8988T (cell line): ENCODE measurements at places on chromosomes 12 and 14.

- peak; percentile 75 for DNase-seq
Observed at GRCh38 chr14:102594514-102595175, 2.2 kb downstream of the RCOR1 start.

DNA sequence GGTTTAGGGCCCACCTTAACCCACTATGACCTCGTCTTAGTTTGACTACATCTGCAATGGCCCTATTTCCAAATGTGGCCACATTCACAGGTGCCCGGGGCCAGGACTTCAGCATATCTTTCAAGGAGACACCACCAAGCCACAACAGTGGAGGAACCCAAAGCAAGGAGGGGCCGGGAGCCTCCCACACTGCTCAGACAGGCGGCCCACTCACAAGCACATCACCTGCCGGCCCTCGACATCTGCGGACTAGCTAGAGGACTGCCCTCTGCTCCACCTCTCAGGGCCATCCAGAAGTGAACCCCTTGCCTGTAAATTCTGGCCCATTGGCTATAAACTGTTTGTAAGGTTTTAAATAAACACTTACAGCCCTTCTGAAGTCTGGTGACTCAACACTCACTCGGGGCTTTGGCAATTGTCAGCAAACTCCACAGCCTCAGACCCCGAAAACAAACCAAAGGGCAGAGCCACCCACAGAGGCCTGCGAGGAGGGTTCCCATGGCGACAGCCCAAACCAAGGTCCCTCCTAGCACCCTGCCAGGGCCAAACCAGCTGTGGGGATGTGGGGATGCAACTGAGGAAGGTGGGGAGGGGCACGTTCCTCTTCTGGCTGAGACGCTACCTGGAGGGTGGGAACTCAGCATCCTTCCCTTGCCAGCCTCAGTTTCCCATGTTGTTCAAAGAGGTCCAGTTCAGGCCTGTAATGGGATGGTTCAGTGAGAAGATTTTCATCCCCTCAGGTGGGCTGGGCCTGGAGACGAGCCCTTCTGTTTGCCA is 95.8 kb downstream of the DICER1 start:
- no peak for DNase-seq

GRCh38 chr14:90175631-90176030 is 80.7 kb upstream of the PSMC1 start:
- no peak for DNase-seq

DNA sequence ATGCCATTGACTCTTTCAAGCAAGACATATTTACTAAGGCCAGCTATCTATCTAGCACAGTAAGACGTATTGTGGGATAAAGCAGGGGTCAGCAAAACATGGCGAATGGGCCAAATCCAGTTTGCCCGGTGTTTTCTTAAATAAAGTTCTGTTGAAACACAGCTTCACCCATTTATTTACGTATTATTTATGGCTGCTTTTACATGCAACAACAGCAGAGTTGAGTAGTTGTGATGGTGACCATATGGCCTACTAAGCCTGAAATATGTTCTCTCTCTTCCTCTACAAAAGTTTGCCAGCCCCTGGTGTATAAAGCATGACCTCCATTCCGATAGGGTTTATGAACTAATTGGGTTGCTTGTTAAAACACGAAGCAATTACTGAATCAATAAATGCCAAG is 322.1 kb downstream of the CCDC91 start:
- no peak for DNase-seq

GRCh38 chr12:62732861-62733427 is 202.0 kb downstream of the PPM1H start:
- DNase-seq, result no peak

DNA sequence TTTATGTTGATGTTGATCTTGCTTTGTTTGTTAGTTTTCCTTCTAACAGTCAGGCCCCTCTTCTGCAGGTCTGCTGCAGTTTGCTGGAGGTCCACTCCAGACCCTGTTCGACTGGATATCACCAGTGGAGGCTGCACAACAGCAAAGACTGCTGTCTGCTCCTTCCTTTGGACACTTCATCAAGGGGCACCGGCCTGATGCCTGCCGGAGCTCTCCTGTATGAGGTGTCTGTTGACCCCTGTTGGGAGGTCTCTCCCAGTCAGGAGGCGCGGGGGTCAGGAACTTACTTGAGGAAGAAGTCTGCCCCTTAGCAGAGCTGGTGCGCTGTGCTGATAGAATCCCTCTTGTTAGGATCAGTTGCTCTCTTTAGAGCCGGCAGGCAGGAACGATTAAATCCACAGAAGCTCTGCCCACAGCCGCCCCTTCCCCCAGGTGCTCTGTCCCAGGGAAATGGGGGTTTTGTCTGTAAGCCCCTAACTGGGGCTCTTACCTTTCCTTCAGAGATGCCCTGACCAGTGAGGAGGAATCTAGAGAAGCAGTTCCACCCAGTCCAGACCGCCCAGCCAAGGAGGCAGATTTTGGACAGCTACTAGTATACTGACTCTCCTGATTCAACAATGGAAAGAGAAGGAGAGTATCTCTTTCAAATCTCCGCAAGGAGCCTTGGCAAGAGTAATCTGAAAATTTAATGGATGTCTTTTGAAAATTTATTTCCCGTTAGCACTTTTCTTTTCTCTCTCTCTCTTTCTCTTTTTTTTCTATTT is 25.2 kb downstream of the MIA2 start:
- DNase-seq, result no peak

GRCh38 chr12:11477110-11477509 is 81.7 kb upstream of the PRB2 start:
- DNase-seq, result no peak

GRCh38 chr12:107778383-107779025 is 4.0 kb downstream of the ASCL4 start:
- no peak for DNase-seq

DNA sequence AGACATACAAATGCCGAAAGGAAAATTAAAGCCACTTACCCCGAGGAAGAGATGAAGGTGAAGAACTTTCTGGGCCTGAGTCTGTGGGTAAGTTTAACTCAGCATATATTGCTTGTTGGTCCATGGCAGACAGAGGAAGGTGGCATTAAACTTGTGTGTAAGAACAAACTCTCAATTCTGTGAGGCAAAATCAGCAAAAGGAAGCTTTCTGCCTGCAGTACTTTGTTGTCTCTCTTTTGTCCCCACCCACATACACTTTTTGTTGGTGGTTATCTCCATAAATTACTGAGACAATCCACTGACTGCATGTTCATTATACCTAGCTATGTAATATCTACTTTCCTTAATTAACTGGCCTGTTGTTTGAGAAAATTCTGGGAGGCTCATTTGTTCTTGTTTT is at the start of gene KLRB1:
Gene KLRB1 (minus strand): TSS at position 201 of the 400 bp plus-strand sequence. CDS start 77 bp downstream, at position 124.
- no peak for DNase-seq

- no peak for DNase-seq
Observed at GRCh38 chr14:102225936-102226335, 79.0 kb downstream of the MOK start.

DNA sequence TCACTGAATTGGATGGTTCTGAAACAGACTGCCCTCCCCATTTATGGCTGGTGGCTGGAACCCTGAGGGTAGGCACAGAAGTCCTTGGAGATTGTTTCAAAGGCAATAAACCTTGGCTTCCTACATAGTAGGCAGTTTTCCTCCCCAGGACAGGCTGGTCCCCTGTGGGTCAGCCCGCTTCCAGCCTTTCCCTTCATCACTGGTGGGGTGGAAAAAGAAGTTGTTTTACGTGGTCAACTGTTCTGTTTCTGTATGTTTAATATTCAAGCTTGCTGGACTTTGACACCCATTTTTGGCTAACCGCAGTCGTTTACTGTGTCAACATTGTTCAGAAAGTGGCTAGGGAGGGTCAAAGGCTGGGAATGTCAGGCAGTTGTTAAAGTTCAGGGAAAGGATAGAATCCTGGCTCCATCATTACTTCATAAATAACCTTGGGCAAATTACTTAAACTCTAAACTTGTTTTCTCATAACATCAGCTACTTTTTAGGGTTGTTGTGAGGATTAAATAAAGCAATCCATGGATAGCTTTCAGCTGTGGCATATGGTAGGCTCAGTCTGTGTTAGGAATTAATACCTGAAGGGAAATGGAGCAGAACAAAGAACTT is 2.4 kb downstream of the KLHDC2 start:
- no peak for DNase-seq

DNA sequence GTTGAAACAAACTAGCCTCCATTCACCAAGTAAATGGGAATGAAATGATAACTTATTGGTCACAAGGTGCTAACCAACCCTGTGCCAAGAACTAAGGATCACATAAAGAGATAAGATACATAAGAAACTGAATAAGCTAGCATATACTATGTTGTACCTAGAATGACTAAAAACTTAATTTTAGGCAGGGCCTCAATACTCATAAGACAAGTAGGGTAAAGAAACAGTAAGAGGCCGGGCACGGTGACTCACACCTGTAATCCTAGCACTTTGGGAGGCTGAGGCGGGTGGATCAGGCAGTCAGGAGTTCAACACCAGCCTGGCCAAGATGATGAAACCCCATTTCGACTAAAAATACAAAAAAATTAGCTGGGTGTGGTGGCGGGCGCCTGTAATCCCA is 17.7 kb downstream of the GDF11 start:
- DNase-seq, result no peak

- DNase-seq, result no peak
Observed at GRCh38 chr12:64455506-64455905, 3.6 kb downstream of the TBK1 start.

- no peak for DNase-seq
Observed at GRCh38 chr12:104828015-104828414, 130.1 kb downstream of the SLC41A2 start.

GRCh38 chr14:104393898-104394381 is 185.6 kb upstream of the C14orf180 start:
- no peak for DNase-seq

DNA sequence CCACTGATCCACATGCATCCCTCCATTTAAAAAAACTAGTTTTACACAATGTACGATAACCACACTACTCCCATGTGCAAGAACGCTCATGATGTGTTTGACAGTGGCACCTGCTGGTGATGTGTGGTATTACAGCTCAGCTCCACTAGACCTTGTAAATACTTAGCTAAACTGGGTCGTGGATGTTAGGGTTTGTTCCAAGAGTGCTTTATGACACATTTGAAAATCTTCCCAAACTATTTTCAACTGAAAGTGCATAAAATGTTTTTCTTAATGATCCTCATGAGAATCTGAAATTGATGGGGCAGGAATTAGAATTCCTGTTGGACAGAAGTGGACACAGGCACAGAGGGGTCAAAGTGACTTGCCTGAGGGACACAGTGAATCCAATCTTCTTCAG is 99.2 kb downstream of the SCARB1 start:
- DNase-seq, result no peak

GRCh38 chr14:29301571-29301970 is 535.0 kb downstream of the FOXG1 start:
- no peak for DNase-seq
